ENCODE measurements at places on chromosomes 1 and 21.

DNA sequence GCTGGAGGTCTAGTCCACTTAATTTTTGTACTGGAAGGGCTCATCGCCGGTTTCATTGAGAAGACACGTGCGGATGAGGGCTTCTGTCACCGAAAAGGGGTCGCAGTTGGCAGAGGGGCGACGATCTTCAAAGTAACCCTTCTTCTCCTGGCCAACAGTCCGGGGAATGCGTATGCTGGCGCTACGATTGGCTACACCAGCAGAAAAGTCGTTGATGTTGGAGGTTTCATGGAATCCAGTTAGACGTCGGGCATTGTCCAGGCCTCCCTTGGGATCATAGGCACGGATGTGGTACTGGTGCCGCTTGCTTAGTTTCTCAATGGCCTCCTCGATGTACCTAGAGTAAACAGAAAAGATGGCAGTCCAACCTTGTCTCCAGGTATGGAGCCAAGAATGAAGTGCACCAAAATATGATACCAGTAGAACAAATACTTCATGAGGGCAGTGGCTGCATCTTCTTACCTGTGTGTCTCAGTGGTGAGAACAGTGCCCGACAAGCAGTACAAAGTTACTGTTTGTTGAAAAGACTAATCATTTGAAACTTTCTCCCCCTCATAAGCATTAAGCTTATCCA is 7.1 kb downstream of the GLUL start:
- no peak for DNase-seq

- no peak for DNase-seq
These were observed 11.6 kb upstream of the FAM20B start for GRCh38 chr1:179014123-179014522.

DNA sequence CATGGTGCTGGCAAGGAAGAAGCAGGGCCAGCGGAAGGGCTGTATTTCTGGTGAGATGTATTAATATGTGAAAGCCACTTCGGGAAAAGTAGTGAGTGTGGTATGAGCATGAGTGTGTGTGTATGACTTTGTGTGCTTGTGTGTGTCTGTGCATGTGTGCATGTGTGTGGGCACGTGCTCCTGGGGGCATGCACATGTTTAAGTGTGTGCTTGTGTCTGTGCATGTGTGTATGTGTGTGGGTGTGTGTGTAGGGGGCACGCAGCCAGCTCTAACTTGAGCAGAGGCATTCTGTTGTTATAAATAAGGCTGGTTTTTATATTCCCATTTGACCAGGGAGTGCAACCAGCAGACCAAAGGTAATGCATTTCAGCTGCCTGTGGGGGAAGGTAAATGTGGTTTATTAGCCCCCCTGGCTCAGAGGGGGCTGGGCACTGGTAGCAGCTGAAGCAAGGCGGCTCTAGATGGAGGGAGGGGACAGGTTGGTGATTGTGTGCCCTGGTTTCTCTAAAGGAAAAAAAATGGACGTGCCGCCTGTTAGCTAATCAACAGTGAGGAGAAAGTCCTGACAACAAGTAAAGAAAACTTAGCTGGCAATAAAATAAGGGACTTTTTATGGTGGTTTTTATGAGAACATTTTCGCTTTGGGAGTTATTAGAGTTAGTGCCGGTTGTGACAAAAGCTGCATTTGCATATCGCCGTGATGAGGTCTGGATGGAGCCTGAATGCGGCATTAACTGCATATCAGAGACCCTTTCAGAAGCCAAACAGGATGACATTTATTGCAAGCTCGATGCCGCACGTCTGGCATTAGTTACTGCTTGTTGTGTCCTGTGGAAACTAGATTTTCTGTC is 180.1 kb downstream of the CAMTA1 start:
- DNase-seq: no peak

DNA sequence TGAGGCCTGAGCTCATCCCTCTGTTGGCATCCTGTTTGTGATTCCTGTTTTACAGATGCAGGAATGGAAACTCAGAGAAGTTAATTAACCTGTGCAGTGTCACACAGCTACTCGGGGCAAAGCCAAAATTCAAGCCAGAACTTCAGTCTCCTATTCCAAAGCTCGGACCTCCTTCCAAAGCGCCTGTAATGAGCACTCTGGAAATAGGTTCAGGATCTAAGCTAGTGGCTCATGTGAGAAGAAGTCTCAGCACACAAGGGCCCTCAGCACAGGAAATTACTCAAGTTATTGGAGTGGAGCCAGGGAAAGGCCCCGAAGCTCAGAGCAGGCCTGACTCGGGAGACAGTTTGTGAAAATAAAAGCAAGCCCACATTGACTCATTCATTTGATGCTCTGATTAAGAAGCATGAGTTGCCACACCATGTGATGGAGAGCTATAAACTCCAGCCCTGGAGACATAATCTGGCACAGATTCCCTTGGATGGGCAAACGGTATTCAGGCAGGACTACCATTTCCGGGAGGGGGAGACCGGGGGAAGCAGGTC is 50.6 kb upstream of the LYST start:
- peak; percentile 95 for DNase-seq

DNA sequence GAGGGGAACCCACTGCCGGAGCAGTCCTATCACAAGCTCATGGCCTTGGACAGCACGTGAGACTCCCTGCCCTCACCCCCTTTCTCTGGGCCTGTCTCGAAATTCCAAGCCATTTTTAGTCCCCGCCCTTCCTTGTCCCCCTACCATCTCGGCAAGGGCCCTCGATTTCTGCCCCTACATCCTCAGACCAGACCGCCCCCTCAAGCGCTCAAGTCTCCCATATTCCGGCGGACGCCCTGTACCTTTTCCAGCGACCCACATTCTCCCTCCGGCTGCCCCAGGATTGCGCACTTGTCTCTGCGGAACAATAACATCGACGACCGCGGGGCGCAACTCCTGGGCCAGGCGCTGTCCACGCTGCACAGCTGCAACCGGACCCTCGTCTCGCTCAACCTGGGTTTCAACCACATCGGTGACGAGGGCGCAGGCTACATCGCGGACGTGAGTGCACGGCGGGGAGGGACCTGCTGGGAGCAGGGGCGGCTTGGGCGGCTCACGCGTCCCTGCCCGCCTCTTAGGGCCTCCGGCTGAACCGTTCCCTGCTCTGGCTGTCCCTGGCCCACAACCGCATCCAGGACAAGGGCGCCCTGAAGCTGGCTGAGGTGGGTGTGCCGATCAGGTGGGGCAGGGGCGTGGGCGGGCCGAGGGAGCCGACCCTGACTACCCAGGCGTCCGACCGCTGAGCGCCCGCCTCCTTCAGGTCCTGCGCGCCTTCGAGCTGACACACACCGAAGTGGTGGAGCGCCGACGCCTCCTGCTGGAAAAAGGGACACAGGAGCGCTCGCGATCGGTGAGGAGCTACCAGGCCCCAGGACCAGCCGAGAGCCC is 7.0 kb downstream of the LRRC71 start:
- DNase-seq: peak; percentile 83

DNA sequence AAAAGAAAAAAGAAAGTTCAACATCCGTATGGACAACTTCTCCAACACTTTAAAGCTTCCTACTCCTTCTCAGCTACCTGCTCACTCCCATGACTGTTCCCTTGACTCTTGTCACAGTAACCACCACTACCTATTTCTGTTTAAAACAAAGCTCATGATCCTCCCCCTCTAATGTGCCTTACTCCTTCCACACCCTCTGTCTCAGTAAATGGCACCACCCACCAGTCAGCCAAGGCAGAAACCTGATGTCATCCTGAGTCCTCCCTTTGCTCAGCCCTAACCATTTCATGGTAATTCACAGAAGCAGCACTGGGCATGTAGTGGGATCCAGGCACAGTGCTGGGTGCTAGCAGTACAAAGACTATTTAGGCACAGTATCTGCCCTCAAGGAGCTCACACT is 63.0 kb upstream of the PPM1J start:
- peak; percentile 19 for DNase-seq

- DNase-seq: no peak
These were observed 253.3 kb downstream of the DUSP10 start for GRCh38 chr1:221488550-221488949.

GRCh38 chr1:93815366-93816110 is 63.5 kb downstream of the DNTTIP2 start:
- DNase-seq: no peak

DNA sequence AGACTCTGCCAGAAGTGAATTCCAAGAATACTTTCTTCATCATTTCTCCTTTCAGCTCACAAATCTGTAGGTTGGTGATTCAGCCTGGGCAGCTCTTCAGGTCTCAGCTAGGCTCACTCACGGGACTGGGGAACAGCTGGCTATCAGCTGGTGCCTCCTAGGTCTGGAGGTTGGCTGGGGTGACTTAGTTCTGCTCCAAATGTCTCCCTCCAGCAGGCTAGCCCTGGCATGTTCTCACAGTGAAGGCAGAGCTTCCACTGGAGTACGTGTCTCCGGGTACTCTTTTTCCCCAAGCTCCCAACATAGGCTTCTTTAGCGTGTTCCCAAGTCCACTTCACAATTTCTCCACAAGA is 12.5 kb upstream of the VAMP4 start:
- no peak for DNase-seq

GRCh38 chr1:65229754-65230339 is 79.5 kb upstream of the DNAJC6 start:
- no peak for DNase-seq

DNA sequence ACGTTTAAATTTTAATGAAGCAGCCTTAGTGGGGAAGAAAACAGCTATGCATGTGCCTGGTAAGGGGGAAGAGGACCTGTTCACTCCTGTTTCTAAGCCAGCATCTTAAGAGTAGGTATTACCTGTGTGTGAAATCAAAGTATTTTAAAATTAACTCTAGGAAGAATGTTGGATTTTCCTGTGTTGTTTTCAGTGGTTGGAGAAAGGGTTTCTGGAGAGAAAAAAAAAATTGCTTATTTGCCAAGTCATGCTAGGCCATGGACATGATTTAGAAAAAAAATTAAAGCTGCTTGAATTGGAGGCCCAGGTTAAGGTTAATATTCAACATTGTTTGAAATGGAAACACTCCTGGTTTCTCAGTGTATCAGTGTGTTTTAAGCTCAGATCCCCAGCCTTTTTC is 42.9 kb upstream of the DNAJC6 start:
- DNase-seq: no peak

- no peak for DNase-seq
These were observed 290.9 kb downstream of the SIPA1L2 start for GRCh38 chr1:232339073-232339472.

DNA sequence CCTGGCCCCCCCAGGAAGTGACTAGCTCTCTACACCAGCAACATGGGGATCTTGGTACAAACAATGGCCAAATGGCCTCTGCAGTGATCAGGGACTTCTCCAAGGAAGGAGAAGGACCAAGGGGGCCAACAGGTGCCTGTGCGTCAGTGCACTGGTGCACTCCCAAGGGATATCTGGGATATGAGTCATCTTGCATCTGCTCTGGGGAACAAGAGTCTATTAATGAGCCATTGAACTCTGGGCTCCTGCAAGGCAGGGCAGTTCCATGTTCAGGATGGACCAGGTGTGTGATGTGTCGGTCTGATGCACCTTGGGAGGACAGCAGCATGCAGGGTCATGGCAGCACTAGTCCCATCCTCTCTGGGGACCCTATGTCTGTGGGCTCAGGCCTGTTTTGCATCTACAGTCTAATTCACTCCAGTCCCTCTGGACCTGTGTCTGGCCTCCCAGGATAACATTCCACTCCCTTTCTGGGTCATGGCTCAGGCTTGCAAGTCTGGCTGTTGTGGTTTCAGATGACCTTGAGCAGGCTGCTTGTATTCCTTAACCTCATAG is 125.3 kb downstream of the TRABD2B start:
- DNase-seq: no peak

DNA sequence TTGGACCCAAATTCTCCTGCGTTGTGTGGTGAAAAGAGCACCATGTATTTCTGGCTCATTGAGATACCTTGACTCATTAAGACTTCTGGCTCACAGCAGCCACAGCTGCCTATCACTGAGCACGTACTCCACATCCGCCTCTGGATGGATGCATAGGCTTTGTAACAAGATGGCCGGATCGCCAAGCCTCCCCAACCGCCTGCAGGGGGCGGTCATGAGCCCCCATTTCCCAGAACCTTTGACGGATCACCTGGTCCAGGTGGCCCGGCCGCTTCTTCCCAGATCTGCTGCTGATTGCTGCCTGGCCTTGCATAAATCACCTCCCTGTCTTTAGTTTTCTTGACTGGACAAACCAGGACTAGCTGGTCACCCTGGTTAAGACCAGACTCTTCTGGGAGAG is 156.5 kb upstream of the KLHDC7A start:
- DNase-seq: no peak

GRCh38 chr1:193919827-193920226 is 733.4 kb upstream of the B3GALT2 start:
- no peak for DNase-seq

- no peak for DNase-seq
These were observed 877.7 kb downstream of the MRPL39 start for GRCh38 chr21:24729568-24729967.

DNA sequence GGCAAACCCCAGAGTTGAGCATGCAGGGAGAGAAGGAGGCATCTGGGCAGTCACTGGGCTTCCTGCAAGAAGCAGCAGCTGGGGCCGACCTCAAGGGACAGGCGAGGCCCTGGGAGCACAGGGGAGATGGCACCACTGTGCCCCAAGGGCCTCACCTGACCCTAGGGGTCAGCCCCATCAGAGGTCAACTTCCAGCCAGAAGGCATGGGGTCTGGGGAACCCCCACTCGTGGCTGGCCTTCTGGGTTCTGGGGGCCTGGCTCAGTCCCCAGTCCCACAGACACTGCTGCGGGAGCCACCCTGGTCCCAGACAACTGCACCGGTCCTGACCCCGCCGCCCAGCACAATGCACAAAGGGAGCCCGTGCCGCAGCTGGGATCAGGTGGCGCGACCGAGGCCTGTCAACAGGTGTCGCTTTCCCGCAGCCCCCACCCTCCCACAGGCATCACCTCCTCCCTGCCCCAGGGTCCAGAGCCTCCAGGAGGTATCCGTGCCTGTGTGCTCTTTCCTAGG is 6.2 kb downstream of the WNT9A start:
- DNase-seq: no peak
